Stimulated activated naive CD4-positive, alpha-beta T cell (primary cell): ENCODE measurements at places on chromosomes 4 and X.

- no peak for DNase-seq
These were observed 98.5 kb upstream of the MAGEB16 start for GRCh38 chrX:35699642-35700041.

GRCh38 chrX:119181491-119181890 lies 53.9 kb upstream of the KIAA1210 start:
- DNase-seq: no peak

DNA sequence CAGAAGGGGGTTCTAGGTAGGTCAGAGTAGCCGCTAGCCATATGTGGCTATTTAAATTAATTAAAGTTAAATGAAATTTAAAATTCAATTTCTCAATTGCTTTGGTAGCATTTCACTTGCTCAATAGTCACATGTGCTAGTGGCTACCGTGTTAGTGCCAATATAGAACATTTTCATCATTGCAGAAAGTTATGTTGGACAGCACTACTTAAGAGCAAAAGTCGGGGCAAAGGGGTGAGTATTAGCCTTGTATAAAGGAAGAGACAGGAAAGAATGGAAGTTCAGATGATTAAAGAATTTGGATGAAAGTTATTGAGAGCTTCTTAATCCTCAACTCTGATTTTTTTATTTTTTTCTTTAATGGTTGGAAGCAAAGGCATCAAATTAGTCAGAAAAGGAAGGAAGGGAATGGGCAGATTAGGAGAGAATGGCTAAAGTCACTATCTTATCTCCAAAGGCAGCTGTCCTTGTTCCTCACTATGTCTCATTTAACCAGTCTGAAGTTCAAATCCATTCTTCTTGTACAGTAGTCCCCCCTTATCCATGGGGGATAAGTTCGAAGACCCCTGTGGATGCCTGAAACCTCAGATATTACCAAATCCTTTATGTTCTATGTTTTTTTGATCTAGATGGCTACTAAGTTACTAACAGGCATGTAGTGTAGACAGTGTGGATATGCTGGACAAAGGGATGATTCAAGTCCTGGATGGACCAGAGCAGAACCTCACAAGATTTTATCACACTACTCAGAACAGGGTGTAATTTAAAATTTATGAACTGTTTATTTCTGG lies 22.9 kb downstream of the OCIAD1 start:
- no peak for DNase-seq

- no peak for DNase-seq
These were observed 214.3 kb downstream of the RASL11B start for GRCh38 chr4:53076374-53076958.

DNA sequence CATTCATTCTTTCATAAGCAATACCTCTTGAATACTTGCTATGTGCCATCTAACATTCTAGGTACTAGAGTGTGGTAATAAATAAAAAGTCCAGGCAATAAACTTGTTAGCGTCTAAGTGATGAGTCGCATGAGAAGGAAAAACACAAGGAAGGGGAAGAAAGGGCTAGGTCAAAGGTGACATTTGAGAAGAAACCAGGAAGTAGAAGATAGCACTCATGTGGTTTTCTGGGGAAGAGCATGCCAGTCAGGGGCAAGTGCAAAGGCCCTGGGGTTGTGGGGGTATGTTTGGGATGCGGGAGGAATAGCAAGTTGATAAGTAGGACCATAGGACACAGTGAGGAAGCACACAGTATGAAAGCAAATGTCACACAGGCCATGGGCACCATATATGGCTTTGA lies 157.0 kb downstream of the TSPAN5 start:
- no peak for DNase-seq

DNA sequence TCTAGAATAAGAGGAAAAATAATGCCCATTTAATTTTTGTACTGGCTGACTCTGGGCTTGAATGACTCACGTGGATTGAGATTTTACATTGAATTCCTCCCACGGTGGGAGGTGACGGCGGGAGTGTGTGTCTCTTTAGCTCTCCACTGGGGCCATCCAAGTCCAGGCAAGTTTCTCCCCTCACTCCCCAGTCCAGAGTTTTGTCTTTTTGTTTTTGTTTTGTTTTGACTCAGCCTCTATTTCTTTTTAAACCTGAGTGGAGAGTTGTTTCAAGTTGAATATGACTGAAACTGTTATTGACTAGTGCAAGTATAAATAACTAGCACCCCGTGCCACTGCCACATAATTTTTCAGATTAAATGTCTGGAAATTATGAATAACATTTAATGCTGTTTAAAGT lies 13.6 kb downstream of the CHST7 start:
- no peak for DNase-seq

- no peak for DNase-seq
These were observed 8.1 kb upstream of the DTHD1 start for GRCh38 chr4:36273276-36273675.

- no peak for DNase-seq
These were observed 142.1 kb upstream of the FTHL17 start for GRCh38 chrX:31213941-31214340.

- DNase-seq: no peak
These were observed 73.0 kb downstream of the EVC start for GRCh38 chr4:5784021-5784420.

DNA sequence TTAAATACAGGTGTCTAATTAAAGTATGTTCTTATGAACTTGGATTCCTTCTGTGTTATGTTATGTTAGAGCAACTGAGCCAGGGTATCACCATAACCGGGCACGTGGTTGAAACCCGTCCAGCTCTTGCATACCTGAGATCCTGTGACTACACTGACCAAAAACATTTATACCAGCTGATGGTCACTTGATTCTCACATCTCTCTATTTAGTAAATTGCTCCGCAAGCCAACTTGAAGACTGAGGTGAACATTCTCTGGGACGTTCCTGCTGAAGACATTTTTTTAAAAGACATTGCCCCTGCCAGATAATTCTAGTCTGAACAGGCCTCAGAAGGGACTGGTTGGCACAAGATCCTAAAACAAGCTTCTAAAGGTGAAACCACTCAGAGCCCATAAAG lies 550.0 kb upstream of the DIPK2B start:
- no peak for DNase-seq

GRCh38 chr4:109912706-109913595 lies at the start of gene EGF:
TSS of gene EGF (plus strand) at chr4:109912883. CDS start at chr4:109913336, 453 bp downstream.
- DNase-seq: no peak

GRCh38 chr4:87037671-87038334 lies 103.0 kb downstream of the AFF1 start:
- no peak for DNase-seq

DNA sequence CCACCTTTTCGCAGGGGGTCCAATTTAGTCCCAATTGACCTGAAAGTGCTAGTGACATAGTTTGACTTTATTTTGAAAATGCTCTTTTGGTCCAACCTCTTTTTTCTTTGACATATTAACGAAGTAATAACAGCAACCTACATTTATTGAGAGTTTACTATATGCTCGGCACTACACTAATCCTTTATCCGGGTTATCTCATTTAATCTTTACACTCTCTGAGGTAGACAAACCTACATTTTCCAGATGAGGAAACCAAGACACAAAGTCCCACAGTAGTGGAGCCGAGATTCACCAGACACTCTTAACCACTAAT lies 307 bp upstream of the ATRX start:
- DNase-seq: no peak

DNA sequence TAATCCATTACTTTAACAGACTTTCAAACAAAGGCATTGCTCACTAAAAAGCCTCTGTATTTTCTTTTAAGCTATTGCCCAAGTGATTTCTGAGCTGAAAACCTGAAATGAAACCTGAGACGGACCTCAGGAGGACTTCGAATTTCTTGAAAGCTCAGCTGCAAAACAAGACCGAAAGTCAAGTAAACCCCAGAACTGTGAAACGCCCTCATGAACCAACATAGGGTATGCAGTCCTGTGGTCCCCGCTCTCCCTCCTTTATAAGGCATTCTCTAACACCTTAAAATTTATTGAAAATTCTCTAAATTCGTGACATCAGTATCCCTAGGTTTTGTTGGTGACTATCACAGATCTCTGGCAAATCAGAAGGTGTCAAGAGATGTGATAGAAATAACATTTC lies 91.8 kb downstream of the SHISA3 start:
- no peak for DNase-seq
